ENCODE measurements at places on chromosomes 16 and 17.

DNA sequence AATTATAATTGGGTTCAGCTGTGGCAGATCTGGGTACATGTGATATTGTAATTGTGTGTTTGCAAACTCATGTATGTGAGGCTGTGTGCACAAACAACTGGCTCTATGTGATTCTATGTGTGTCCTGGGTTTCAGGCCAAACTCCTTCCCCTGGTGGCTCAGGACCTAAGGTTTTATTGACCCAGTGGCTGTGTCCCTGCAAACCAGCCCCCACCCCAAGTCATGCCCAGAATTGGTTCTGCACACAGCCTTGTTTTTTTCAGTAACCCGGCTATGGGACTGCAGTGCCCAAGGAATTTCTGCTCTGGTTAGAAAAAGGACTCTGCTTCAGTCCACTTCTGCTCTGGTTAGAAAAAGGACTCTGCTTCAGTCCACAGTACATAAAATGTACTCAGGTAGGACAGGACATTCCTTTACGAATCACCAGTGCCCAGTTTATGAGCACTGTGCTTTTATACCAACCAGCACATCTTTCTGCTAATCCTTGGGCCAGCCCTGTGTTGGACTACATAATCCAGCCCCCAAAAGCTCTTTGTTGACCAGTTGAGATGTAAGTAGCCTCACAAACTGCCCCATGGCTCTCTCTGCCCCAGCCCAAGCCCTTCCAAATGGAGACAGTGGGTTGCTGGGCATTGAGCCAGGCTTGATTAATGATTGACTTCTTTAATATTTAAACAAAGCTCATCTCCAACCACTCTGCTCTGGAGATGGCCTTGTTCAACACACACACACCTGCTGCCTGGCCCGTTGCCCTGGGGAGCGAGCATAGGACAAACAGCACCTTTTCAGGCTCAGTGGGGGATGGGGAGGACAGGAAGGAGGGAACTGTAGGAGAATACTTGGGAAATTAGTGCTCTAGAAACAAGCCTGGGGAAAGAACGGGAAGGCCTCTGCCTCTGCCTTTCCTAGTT is 2.9 kb upstream of the KCNH6 start:
- DNase-seq = no peak

DNA sequence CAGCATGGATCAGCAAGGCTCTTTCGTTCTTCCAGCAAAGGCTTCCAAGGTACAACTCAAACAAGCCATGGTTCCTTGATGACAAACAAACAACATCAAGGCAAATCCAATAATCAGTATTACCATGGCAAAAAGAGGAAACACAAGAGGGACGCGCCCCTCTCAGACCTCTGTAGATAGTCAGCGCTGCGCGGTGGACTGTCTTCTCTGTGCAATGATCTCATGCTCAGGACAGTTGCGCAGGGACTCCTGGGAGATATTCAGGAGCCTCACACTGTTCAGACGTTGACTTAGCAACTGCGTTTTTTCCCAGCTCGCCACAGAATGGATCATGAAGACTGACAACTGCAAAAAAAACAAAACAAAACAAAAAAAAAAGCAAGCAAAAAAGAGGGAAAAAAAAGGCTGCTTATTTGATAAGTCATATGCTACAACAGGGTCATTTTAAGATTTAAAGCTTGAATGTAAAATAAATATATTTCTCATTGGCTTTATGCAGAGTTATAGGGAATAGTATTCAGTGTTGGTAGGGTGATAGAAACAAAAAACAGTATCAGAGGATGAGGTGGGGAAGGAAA is 37.1 kb upstream of the ADCY7 start:
- no peak for DNase-seq

- DNase-seq = no peak
Measured at GRCh38 chr16:85485379-85485778, 127.7 kb upstream of the GSE1 start.

DNA sequence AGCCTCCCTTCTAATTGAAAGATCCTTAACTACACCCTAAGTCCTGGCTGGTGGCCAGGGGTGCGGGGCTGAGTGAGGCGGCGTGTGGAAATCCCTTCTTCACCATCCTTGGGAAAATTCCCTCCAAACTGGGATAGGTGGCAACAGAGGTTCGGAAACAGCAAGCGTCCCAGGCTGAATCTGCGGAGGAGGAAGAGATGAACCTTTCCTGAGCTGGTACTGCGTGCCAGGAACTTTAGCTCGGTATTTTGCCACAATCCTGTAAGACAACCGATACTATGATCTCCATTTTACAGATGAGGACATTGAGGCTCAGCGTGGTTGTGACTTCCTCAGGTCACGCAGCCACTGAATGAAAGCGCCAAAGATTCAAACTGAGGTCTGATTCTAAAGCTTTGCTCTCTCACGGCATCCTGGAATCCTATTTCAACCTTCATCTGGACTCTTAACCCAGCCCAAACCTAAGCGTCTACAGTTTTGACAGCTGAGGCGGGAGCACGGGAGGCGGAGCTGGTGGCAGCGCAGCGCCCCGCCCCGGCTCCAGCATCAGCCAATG is 583 bp upstream of the CYLD start:
- DNase-seq = no peak

GRCh38 chr17:4146641-4147040 is 3.6 kb downstream of the CYB5D2 start:
- no peak for DNase-seq

DNA sequence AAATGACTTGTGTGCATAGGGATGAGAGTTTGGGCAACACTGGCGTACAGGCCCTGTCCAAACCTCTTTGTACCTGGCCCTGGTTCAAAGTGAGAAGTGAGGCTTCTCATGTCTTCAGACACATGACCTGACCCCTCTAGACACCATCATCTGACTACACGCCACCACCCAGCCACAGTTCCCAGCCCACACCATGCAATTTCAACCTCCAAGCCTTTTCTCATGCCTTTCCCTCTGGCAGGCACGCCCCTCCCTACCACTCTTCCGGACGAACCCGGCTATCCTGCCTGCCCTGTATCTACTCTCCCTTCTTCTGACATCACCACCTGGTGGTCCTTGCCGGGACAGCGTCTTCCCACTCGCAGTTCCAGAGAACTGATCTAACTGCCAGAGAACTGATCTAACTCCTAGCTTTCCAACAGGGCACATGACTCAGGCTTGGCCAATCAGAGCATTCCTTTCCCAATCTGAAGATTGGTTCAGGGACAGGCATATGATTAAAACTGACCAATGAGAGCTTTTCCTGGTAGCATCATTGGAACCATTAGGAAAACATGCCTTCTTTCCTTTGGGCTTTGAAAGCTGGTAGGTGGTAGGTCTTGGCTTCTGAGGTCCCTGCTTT is 27.1 kb upstream of the IL21R start:
- peak; percentile 36 for DNase-seq

DNA sequence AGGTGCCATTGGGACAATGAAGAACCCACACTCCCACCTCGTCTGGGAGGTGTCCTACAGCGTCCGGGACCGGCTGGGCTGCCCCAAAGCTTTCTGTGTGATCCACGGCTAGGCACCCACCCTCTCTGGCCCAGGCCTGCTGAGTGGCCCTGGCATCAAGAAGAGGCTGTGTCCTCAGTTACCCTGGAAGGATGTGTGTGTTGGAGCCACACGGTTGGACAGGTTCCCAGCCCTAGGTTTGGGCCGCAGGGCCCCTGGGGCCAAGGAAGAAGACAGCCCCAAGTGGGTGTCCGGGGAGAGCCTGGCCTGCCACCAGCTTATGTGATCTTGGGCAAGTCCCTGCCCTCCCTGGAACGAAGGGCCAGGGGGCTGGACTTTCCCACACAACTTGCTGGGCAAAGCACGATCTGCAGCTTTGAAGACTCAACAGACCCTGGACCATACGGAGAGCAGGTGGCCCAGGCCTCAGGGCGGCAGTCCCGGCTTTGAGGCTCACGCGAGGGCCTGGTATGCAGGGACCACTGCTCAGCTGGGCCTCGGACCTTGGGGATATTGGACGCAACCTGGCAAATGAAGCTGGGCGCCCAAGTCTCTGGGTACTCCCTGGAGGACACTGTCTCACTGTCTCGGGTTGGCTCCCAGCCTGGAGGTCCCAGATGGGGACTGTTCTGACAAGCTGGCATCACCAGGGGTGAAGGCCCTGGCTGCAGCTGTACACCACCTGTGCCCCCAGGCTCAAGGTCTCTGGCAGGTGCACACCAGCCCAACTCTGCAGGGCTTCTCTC is 17.5 kb downstream of the MYBBP1A start:
- no peak for DNase-seq

- no peak for DNase-seq
Measured at GRCh38 chr16:55725055-55725777, 69.4 kb downstream of the SLC6A2 start.

GRCh38 chr17:64250233-64250835 is 12.7 kb downstream of the TEX2 start:
- no peak for DNase-seq

GRCh38 chr17:62895320-62896301 is 70.4 kb upstream of the TANC2 start:
- DNase-seq = no peak

DNA sequence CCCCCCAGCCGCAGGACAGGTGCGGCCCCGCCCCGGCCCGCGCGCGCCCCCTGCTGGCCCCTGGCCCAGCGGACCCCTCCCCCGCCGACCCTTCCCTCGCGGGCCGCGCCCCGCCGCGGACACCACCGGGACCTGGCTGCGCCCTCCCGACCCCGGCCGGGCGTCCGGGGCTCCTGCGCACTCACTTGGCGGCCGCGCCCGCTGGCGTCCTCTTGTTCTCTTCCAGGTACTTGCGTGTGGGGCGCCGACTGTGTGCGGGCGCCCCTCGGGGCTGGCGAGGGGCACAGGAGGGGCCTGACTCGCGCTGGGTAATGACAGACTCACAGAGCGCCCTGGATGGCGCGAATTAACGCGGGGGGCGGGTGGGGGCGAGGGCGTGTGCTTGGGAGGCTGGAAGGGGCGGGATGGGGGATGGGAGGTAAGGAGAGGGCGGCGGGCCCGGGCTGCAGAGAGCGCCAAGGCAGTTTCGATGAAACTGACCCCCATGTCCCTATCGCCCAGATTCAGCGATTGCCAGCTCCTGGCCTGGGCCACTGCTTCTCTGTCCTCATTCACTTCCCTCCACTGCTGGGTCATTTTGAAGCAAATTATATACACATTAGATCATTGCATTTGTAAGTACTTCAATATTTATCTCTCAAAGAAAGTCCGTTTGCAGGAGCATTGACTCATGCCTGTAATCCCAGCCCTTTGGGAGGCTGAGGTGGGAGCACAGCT is 445 bp upstream of the DBNDD1 start:
- no peak for DNase-seq

GRCh38 chr17:1134634-1135324 is 45.0 kb downstream of the ABR start:
- no peak for DNase-seq

- no peak for DNase-seq
Measured at GRCh38 chr17:76987486-76988093, 119.4 kb downstream of the MGAT5B start.

DNA sequence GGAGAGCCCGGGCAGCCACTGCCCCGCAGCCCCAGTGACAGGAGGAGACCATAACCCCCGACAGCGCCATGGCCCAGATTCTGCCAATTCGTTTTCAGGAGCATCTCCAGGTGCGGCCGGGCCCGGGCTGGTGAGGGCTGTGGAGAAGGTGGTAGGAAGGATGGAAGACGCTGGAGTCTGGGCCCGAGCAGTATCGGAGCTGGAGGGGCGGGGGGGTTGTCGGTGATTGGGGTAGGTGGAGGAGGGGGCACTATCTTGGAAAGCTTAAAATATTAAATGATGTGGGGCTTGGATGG is 317 bp downstream of the CLTC start:
- no peak for DNase-seq

GRCh38 chr16:84650062-84650991 is 2.0 kb downstream of the KLHL36 start:
- no peak for DNase-seq

DNA sequence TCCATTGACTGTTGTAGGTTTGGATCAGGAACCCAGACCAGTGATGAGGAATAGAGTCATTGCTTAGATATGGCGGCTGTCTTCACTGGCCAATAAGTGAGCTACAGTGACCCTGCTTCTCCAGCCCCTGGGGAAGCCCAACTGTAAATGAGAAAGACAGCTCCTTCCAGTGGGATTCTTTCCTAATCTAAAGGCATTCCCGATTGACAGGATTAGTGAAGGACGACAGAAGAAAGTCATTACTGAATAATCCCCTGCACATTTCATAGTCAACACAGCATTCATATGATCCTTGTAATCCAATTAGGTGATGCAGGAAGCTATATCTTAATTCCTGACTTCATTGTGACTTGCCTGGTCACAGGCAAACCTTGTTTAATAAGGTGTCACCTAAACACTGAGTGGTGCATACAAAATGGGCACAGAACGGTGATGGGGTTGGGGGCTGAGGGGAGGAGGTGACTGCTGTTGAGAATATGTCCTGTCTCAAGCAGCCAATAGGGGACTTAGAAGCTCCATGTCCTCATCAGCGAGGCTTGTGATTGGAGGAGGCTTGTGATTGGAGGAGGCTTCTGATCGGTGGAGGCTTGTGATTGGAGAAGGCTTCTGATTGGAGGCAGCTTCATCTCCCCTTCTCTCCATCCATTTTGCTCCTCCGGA is 242.6 kb downstream of the XYLT1 start:
- no peak for DNase-seq

GRCh38 chr17:81298991-81299738 is 4.1 kb upstream of the SLC38A10 start:
- no peak for DNase-seq

- no peak for DNase-seq
Measured at GRCh38 chr17:69320210-69320907, 6.6 kb downstream of the ABCA5 start.

DNA sequence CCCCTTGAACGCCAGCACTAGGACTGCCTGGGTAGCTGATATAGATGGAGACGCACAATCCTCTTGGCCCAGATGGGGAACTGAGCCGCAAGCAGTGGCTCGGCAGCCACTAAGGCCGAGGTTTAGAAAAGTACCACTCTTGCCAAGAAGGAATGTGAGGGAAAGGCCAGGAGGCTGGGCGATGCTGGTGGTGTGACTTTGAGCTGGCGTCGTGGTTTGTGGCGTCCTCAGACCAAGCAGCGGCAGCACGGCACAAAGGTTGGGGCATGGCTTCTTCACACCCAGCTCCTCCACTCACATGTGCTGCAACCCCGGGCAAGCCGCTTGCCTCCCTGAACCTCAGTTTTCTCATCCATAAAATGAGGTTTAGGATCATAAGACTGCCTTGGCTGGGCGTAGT is 15.6 kb downstream of the DCAKD start:
- no peak for DNase-seq
